ENCODE measurements at places on chromosomes 3 and 15. TPM values are rescaled to one million over a fixed set of nuclear protein-coding genes. Genes with fewer than 3 reads are reported as not detected.

Gene FGD5
- total RNA-seq, result 57.4 TPM

DNA sequence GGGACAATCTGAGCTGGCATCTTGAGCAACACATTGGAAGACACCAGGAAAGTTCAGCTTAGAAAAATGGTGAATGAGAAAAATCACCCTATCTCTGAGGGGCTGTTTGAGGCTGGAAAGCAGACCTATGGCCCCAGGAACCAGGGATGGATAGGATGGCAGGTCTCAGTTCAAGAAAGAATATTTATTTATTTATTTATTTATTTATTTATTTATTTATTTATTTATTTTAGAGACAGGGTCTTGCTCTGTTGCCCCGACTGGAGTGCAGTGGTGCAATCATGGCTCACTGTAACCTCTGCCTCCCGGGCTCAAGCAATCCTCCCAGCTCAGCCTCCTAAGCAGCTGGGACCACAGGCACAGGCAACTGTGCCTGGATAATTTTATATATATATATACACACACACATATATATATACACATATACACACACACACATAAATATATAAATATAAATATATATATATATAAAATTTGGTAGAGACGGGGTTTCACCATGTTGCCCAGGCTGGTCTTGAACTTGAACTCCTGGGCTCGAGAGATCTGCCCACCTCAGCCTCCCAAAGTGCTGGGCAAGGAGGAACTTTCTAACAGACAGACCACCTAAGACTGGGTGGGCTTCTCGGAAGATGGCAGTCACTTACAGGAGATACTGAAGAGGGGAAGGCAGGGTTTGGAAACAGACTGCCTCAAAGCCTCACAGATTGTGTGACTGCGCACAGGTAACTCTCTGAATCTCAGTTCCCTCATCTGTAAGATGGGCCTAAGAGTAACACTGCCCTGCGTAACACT is 29.7 kb downstream of the CCDC13 start:
- DNase-seq, result no peak

GRCh38 chr15:57031605-57032004 is 113.2 kb downstream of the TCF12 start:
- no peak for DNase-seq

- DNase-seq, result no peak
Measured at GRCh38 chr3:162112719-162113118, 616.1 kb downstream of the OTOL1 start.

Gene CHRNA5
- total RNA-seq, result 1.8 TPM

- no peak for DNase-seq
Measured at GRCh38 chr3:132225664-132226063, 91.5 kb upstream of the ACP3 start.

- DNase-seq, result no peak
Measured at GRCh38 chr3:129593595-129594339, 12.7 kb downstream of the PLXND1 start.

Gene OR4F6
- not detected for total RNA-seq

GRCh38 chr15:62941699-62942098 is 100.8 kb upstream of the TPM1 start:
- DNase-seq, result no peak

Gene ACTC1
- total RNA-seq, result 0.94 TPM

DNA sequence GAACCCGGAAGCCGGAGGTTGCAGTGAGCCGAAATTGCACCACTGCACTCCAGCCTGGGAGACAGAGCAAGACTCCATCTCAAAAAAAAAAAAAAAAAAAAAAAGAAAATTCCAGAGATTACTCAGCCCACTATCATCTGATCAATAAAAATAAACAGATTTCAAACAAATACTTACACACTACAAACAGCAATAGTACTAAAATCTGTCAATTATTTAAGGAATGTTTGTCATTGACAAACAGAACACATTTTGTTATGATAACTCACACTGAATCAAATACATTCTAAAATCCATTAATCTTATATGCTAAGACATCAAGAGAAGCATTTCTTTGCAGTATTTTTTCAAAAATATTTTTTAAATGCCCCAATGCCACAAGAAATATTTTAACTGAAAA is 7.6 kb downstream of the MYO9A start:
- no peak for DNase-seq
